ENCODE measurements at places on chromosomes 1 and 21. TPM values are rescaled to one million over a fixed set of nuclear protein-coding genes. Genes with fewer than 3 reads are reported as not detected.

FAM72C gene
- total RNA-seq, result 0.10 TPM

MIXL1 gene
- not detected for total RNA-seq

COX20 gene
- 19.7 TPM for total RNA-seq

POGZ gene
- 48.0 TPM for total RNA-seq

DSCAM gene
- total RNA-seq, result not detected

VSIG8 gene
- 0.10 TPM for total RNA-seq

EXOSC10 gene
- total RNA-seq, result 56.5 TPM

PDE9A gene
- total RNA-seq, result 3.0 TPM

DBT gene
- total RNA-seq, result 4.2 TPM

PLA2G2A gene
- not detected for total RNA-seq

BTG2 gene
- total RNA-seq, result 842 TPM

CD48 gene
- 996 TPM for total RNA-seq

NBPF6 gene
- not detected for total RNA-seq

RHCE gene
- not detected for total RNA-seq

PRPF38A gene
- 26.6 TPM for total RNA-seq

Data from mononuclear cell (primary cell).